ENCODE measurements at places on chromosomes 6 and 20.

DNA sequence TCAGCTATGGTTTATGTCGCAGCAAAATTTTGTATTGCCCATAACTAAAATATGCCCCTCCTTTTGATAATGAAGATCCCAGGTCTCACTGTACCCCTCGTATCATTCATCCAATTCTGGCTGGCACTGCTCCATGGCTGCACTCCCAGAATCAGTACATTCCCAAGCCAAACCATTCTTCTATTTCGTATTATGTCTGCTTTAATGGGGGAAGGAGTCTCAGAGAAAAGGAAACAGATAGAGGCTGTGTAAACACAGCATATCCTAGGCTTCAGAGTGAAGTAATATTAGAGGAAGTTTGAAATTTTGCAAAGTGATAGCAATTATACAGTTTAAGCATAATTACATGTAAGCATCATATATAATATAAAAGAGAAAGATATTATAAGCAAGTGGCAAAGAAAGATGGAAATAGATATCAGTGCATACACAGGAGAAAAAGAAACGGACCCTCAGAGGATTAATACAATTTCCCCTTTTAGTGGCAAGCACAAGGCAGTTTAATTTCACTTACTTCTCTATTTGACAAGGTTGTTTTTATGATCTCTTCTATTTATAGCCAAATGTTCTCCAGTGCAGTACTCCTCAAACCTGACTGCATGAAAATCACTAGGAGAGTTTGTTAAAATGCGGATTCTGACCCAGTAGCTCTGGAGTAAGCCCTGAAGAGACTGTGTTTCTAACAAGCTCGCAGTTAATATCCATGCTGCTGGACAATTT is 56.5 kb upstream of the TENT5A start:
- no peak for DNase-seq

DNA sequence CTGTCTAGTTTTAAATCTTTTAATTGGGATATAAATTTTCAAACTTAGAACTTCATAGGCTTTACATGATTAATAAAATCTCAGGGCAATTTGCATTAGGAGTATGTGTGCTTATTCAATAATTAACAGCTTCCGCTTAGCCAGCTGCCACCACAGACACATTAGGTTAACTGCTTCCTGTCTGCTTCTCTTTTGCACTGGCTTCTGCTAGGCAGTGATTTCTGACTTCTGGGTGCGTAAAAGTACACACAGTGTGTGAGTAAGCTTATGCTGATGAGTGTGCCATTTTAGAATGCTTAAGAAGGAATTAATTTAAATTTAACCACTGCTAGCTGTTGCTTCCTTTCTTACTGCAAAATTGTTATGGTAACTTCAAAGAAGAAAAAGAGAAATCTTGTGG is 73.9 kb downstream of the F13A1 start:
- no peak for DNase-seq

- DNase-seq = no peak
Measured at GRCh38 chr20:59485576-59486454, 118.5 kb upstream of the PHACTR3 start.

DNA sequence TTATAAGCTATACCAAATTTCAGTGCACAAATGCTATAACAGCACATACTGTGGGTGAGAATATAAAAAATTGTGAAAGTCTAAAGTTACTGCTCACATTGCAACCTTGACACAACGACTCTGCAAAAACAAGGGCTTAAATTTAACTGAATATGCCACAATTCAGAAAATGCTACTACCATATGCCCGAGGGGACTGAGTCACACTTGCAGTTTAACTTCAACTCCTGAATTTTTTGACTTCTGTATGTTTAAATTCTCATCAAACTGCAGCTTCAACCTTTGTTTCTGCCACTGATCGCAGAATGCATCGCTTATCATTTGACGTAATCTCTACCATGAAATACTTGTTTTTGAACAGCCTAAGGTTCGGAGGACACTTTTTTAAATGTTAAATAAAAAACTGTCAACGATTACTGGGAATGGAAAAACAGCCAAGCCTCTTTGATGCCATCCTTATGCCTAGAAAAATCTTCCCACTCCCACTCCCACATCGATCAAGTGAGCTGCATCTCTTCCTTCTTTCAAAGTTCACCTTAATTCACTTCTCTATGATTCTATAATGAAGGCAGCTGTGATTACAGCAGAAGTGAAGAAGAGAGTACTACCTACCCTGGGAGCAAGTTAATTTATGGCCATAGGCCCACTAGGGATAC is 136.5 kb downstream of the ATXN1 start:
- DNase-seq = no peak

DNA sequence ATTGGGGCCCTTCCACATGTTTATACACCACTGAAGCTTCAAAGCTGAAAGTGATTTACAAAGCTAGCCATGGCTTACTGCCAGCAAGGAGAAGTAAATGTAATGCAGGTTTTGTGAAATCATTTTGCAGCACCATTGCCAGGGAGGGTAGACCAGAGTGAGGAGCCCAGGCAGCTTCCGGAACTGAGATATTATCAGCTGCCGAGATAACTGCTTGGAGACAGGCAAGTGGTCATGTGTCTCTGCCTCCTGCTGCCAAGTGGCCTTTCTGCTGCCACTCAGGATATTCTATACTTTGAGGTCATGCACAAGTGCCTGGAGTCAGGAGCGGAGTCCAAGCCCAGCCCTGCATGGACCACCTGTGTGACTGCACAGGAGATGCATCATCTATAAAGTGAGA is 160.2 kb downstream of the SYNDIG1 start:
- DNase-seq = no peak

DNA sequence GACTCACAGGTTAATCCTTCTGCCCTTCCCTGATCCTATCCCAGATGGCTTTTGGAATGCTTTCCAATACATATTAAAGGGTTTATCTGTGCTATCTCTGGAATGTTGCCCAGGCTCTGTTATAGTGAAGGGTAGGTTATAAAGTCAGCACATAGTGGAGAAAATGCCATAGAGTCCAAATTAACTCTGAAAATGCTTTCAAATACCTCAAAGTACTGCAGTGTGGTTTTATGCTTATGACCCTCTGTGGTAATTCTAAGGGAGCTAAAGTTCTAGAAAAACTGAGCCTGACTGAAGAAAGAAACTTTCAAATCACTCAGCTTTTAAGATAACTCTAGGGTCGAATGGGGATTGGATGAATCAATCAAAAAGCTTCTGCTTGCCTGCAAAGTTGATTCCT is 159.8 kb downstream of the PLCB1 start:
- DNase-seq = no peak

- DNase-seq = no peak
Measured at GRCh38 chr6:81875782-81876293, 123.4 kb upstream of the TENT5A start.

DNA sequence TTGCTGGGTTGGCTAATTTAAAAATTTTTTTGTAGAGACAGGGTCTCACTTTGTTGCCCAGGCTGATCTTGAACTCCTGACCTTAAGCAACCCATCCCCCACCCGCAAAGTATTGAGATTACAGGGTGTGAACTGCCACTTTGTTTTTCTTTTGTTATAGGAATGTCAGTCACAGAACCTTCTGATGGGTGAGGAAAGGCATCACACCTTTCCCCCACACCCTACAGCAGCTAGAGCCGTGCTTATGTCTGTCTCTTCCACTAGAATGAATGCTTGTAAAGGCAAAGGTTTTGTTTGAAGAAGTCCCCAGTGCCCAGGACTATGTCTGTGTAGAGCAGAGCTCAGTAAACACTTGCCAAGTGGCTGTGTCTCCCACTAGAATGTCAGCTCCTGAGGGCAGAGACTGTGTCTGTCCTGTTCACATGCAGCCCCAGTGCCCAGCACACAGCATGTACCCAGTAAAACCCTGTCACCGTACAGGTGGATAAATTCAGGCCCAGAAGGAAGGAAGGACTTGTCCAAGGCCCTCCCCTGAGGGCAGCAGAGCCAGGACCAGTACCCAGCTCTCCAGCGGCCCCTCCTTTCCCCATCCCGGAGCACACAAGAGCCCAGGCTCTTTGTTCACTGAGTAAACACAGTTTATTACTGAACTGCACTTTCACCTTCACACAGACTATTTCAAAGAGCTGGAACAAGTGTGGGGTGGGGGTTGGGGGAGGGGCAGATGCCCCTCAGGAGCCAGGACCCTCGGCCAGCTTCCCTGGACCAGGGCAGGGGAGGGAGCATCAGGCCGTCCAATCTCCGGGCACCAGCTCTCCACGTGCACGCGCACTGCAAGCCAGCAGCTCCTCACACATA is 26.4 kb downstream of the COX4I2 start:
- DNase-seq = no peak

DNA sequence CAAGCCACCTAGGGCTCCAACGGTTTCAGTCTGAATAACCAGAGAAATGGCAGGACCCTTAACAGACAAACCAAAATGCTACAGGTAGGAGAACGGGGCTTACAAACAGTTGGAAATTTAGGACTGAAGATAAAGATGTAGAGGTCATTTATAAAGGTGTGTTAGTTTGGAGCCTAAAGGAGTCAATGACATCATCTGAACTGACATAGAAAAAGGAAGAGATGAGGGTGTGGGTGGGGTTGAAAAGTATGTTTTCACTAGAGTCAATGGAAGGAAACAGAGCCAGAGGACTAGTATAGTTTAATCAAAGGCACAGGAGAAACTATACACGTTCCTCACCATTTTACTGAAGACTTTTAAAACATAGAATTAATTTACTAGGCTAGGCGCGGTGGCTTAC is 71.0 kb upstream of the FOXO3 start:
- DNase-seq = no peak
